Left renal pelvis (tissue), 4 donors: ENCODE measurements at places on chromosomes 16 and 17.

DNA sequence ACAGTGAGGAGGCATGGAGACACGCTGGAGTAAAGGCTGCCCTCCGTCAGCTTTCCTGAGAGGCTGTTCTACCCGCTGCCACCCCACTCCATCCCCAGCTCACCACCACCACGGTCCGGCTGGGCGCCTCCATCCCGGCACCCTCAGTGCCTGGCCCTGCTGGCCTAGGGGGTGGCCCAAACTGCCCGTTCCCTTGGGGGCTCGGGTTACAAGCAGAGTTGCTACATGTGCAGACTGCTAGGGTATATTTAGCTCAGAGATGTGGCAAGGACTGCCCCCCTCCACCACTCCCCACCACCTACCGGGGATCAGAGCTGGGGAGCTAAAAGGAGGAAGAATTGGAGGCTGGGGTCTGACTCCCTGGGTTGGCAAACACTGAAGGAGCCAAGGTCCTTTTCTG is 4.1 kb downstream of the CACNB1 start:
- no peak for DNase-seq

- no peak for DNase-seq
Observed at GRCh38 chr17:42266918-42267766, 9.0 kb downstream of the STAT5B start.

GRCh38 chr17:16491131-16491702 is 776 bp downstream of the LRRC75A start:
- no peak for DNase-seq

DNA sequence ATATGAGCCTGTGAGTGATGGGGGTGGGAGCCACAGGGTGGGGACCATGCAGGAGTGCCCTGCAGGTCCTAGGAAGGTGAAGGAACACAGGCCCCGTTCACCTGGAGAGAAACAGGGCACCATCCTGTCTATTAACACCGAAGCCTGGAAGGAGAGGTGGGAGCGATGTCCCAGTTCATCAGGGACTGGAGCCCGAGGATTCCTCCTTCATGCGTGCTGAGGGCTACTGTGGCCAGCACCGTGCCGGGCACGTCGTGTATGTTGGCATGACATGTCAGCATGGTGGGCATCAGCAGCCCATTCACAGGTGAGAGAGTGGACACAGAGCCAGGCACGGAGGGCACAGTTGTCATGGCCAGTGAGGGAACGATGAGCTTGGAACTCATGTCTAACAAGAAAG is 1.4 kb downstream of the WFIKKN2 start:
- no peak for DNase-seq

DNA sequence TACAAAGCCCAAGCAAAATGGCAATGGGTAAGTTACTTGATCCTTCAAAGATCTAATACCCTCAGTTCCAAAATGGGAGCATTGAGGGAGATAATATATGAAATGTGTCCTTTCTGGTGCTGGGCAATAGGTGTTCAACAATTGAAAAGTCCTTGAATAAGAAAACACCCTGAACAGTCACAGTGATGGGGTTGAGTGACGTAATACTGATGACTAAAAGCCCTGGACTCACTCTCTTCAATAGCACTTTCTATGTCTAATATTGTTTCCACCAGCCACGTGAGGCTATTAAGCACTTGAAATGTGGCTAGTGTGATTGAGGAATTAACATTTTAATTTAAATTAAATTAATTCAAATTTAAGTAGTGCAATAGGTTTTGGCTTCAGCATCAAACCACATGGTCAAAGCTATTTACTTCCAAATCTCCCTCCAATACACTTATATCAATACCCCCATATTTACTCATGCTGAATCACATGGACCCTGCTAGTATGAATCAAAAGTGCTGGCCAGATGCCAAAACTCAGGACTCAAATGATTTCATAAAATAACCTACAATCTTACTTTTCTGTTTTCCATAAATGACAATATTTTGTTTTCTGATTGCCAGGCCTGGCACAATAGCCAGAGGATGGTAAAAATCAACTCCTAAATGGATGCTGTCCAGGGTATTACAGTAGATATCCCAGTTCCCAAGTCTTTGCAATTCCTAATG is 516.2 kb downstream of the HAPSTR1 start:
- DNase-seq = no peak

- DNase-seq = no peak
Observed at GRCh38 chr17:79948945-79949655, 86.6 kb downstream of the TBC1D16 start.

- no peak for DNase-seq
Observed at GRCh38 chr16:47486856-47487255, 25.7 kb downstream of the PHKB start.

DNA sequence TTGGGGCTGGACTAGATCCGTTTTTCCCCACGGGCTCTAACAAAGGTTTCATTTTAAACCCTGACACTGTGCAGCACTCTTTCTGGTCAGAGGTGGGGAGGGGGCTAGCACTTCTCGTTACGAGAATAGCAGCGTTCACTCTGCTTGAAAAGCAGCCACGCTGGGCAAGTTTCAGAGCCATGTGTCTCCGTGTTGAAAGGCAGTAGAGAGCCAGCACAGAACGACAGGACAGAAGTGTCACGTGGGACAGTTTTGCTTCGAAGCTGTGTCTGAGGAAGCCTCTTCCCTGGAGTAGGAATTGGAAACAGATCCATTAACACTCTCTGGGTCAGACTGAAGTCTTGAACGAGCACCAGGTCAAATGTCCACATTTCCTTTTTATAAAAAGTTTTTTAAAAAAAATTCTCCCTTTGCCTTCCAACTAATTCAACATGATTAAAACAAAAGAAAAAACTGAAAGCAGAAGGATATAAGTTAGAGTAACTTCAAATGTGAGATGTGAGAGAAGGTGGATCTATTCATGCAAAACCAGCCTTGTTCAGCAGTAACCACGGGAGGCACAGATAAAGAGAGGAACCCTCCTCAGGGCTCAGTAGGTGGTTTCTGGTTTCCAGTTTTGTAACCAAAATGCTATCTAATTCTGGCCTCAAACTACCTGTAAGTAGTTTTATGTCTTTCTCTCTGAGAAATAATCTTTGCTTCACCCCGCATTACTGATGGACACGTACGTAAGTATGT is 65.0 kb downstream of the SMG6 start:
- DNase-seq = no peak

GRCh38 chr17:60327134-60327900 is 64.6 kb downstream of the USP32 start:
- DNase-seq = no peak

DNA sequence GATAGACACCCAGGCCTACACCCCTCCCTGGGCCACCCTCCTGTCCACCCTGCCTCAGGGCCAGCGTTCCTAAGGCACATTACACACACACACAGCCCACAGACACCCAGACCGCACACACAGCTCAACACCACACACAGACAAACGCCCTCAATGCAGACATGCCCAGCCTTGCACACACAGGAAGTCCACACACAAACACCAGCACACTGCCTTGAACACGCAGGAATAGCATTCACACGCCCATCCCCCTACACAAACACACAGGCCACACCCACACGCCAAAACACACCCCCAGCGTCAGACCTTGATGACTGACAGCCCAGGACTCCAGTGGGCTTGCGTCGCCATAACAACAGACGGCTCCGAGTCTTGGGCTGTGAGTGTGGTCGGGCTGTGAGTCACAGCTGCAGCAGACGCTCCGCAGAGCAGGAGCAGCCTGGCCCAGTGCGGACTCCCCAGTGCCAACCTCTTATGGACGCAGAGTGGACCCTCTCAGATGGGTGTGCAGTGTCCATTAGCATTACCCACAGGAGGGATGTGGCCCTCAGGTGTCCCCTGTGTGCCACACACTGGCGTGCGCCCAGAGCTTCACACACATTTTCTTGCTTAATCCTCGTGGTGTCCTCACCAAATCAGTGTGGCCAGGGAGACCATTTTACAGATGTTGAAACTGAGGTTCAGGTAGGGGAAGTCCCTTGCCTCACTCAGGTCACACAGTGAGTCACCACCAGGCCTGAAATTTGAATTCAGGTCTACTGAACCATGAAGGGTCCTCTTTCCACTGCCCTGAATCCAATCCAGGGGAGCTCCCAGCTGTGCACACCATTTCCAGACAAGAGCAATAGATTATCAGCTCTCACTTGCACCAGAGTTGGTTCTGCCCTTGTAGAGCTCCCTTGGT is 17.8 kb upstream of the RAI1 start:
- no peak for DNase-seq
